ENCODE measurements at places on chromosomes 2 and 18.

DNA sequence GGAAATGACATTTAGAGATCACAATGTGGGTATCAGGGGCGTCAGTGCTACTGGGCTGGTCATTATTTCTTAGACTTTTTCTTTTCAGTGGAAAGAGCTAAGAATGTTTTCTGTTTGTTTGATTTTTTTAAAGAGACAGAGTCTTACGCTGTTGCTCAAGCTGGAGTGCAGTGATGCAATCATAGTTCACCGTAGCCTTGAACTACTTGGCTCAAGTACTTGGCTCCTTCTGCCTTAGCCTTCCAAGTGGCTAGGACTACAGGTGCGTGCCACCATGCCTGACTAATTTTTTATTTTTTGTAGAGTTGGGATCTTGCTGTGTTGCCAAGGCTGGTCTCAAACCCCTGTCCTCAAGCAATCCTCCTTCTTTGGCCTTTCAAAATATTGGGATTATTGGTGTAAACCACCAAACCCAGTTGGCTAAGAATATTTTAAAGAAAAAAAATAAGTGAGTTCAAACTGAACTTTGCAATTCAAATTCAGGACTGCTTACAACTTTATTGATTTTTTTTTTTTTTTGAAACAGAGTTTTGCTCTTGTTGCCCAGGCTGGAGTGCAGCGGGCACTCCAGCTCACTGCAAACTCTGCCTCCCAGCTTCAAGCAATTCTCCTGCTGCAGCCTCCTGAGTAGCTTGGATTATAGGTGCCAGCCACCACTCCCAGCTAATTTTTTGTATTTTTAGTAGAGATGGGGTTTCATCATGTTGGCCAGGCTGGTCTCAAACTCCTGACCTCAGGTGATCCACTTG is 154.2 kb downstream of the MIB1 start:
- H3K36me3 ChIP-seq, result no peaks in the 10 kb centered on the region
- H3K4me3 ChIP-seq, result no peak overlapping the region

DNA sequence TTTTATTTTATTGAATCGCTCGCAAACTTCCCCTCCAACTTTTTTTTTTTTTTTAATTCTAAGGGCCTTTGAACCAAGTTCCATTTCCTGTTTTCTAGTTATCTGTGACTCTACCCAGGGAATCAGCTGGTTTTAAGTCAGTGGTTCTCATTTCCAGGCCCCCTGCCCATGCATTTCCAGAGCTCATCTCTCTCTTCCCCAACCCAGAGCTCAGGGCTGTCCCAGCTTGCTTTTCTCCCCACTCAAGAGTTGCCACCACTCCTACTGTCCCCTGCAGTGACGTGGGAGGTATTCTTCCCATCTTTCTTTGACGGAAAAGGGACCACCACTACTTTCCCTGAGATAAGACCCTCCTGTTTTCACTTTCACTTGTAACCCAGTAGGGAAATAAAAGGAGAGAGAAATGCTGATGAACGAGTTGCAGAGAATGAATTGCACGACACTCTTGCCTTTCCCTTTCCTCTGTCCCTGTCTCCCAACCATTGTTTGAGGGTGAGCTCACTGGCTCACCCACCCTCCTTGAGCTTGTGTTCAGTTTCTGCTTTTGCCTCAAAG is 42.1 kb downstream of the TET3 start:
- H3K27ac ChIP-seq, result no peak overlapping the region
- no peak for DNase-seq
- H3K4me3 ChIP-seq, result no peak overlapping the region
- no peaks in the 10 kb centered on the region for H3K27me3 ChIP-seq

DNA sequence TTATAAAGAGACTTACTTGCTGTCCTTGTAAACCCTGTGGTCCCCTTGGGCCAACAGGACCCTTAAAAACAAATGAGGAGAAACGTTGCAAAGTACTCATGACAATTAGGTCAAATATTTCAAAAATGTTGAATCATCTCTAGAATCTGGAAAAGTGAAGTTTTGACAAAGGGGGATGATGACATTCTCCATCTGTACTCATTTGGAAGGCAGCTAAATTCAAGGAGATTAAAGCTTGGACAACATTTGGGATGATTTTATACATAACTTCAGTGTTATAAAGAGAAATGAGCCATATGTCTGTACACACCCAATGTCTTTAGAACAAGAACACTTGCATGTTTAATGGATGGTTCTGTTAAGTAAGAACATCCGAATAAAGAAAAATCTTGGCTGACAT is 92.9 kb downstream of the COL5A2 start:
- no peaks in the 10 kb centered on the region for H3K4me1 ChIP-seq
- no peak overlapping the region for H3K27ac ChIP-seq
- DNase-seq, result peak; percentile 14
- no peak overlapping the region for H3K4me3 ChIP-seq

- no peak for DNase-seq
- no peak overlapping the region for H3K4me3 ChIP-seq
- no peaks in the 10 kb centered on the region for H3K27me3 ChIP-seq
- no peaks in the 10 kb centered on the region for H3K36me3 ChIP-seq
- H3K4me1 ChIP-seq, result no peaks in the 10 kb centered on the region
These were observed 305.8 kb upstream of the GULP1 start for GRCh38 chr2:187985923-187986322.

DNA sequence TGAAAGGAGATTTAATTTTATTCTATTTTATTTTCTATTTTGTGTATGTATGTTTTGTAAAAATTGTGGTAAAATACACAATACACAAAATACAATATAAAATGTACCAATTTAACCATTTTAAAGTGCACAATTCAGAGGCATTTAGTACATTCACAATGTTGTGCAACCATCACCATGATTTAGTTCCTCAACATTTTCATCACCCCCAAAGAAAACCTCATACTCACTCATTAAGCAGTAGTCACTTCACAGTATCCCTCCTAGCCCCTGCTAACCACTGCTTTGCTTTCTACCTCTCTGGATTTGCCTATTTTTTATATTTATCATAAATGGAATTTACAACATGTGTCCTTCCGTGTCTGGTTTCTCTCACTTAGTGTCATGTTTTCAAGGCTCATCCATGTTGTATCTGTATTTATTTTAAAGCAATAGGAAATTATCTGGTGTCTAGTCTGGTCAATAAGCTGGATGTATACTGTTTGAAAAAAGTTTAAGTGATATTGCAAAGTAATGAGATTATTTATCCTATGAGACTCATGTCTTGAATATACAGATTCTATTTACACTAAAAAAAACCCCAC is 77.9 kb upstream of the GLS start:
- H3K27me3 ChIP-seq, result no peaks in the 10 kb centered on the region
- no peak overlapping the region for H3K27ac ChIP-seq
- no peak for DNase-seq

- DNase-seq, result no peak
- no peak overlapping the region for H3K4me3 ChIP-seq
- H3K4me1 ChIP-seq, result no peaks in the 10 kb centered on the region
These were observed 17.0 kb downstream of the STAT1 start for GRCh38 chr2:190996947-190997346.

- H3K27me3 ChIP-seq, result no peaks in the 10 kb centered on the region
- H3K4me3 ChIP-seq, result no peak overlapping the region
- DNase-seq, result no peak
- H3K4me1 ChIP-seq, result no peaks in the 10 kb centered on the region
- no peaks in the 10 kb centered on the region for H3K36me3 ChIP-seq
These were observed 134.6 kb downstream of the UXS1 start for GRCh38 chr2:106059416-106060065.

- H3K36me3 ChIP-seq, result no peaks in the 10 kb centered on the region
- no peaks in the 10 kb centered on the region for H3K27me3 ChIP-seq
- no peak overlapping the region for H3K4me3 ChIP-seq
- H3K27ac ChIP-seq, result no peak overlapping the region
These were observed 72.9 kb downstream of the BIN1 start for GRCh38 chr2:127034051-127034450.

- no peaks in the 10 kb centered on the region for H3K27me3 ChIP-seq
- H3K4me1 ChIP-seq, result no peaks in the 10 kb centered on the region
- H3K27ac ChIP-seq, result no peak overlapping the region
- H3K36me3 ChIP-seq, result no peaks in the 10 kb centered on the region
- no peak for DNase-seq
- H3K4me3 ChIP-seq, result no peak overlapping the region
These were observed 190.9 kb downstream of the EIPR1 start for GRCh38 chr2:3186766-3187165.

DNA sequence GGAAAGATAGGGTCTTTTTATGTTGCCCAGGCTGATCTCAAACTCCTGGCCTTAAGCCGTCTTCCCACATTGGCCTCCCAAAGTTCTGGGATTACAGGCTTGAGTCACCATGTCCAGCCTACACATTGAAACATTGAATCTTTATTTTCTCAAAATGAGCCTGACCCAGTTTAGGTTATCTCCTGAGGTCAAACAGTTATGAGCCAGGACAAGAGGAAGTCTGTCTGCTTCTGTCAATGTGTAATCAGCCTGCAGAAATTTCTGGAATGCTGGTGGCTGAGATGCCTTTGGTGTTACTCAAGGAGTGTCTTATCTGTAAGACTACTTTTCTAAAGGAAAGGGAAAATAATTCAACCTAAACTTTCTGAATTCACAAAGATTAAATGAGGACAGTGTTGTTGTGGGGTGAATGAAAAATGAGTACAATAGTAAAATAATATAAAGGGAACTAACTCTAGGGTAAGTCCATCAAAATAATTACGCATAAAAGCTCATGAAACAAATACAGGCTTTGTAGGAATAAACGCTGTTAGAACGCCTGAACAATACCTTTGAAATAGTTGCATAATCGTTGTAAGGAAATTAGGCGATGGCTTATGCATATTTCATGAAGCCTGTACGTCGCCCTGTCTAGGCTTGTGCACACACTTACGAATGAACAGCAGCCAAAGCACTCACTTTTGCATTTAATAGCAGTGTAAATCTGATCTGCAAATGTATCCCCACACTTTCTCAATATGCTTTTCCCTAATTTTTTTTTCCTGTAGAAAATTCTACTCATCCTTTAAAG is 260.8 kb downstream of the RDH14 start:
- peak overlapping the region; percentile 14 for H3K4me3 ChIP-seq
- H3K27me3 ChIP-seq, result no peaks in the 10 kb centered on the region
- peaks cover 50% of the 10 kb centered on the region for H3K4me1 ChIP-seq
- peak; percentile 87 for DNase-seq

GRCh38 chr18:13623871-13624270 is 102.5 kb downstream of the FAM210A start:
- H3K27me3 ChIP-seq, result no peaks in the 10 kb centered on the region
- no peak for DNase-seq
- peaks cover 3% of the 10 kb centered on the region for H3K4me1 ChIP-seq
- no peak overlapping the region for H3K4me3 ChIP-seq
- no peak overlapping the region for H3K27ac ChIP-seq

- peak overlapping the region; percentile 81 for H3K27ac ChIP-seq
- H3K4me1 ChIP-seq, result peaks cover 10% of the 10 kb centered on the region
- peaks cover 19% of the 10 kb centered on the region for H3K36me3 ChIP-seq
These were observed 663 bp downstream of the NUP35 start for GRCh38 chr2:183124957-183125255.

DNA sequence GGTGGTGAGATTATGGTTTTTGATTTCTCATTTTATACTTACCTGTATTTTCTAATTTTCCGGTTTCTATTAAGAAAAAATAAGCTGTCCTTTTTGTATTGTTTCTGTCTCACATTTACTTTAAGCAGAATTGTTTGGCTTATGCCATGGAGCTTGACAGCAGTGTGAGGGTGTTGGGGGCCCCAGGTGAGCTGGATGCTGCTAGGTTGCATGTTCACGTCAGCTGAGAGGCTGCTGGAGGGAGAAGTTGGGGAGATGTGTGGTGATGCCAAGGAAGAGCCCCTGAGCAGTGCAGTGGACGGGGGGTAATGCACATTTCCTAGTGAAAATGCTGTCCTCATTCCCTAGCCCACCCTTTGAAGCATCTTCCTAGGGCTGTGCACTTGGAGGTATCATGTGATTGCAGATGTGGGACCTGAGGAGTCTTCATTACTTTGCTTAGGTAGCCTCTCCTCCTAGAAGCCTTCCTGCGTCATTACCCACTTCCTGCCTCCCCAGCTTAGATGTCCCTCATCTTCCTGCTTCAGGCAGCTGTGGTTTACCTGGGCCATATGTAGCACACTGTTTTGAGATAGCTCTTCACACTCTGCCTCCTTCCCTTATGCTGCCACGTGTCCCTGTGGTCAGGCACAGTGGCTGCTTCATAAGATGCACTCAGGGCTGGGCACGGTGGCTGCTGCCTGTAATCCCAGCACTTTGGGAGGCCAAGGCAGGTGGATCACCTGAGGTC is 16.2 kb downstream of the ATG16L1 start:
- no peaks in the 10 kb centered on the region for H3K27me3 ChIP-seq
- peaks cover 90% of the 10 kb centered on the region for H3K36me3 ChIP-seq
- H3K4me3 ChIP-seq, result no peak overlapping the region

GRCh38 chr2:85230679-85231467 is 96.9 kb downstream of the TGOLN2 start:
- H3K27me3 ChIP-seq, result no peaks in the 10 kb centered on the region
- no peak overlapping the region for H3K4me3 ChIP-seq
- no peaks in the 10 kb centered on the region for H3K4me1 ChIP-seq
- DNase-seq, result no peak
- H3K27ac ChIP-seq, result no peak overlapping the region
- H3K36me3 ChIP-seq, result no peaks in the 10 kb centered on the region

GRCh38 chr2:119431976-119432850 is 559 bp downstream of the TMEM37 start:
- peak; percentile 92 for DNase-seq
- H3K4me1 ChIP-seq, result peaks cover 49% of the 10 kb centered on the region
- no peaks in the 10 kb centered on the region for H3K36me3 ChIP-seq
- H3K4me3 ChIP-seq, result peak overlapping the region; percentile 66

DNA sequence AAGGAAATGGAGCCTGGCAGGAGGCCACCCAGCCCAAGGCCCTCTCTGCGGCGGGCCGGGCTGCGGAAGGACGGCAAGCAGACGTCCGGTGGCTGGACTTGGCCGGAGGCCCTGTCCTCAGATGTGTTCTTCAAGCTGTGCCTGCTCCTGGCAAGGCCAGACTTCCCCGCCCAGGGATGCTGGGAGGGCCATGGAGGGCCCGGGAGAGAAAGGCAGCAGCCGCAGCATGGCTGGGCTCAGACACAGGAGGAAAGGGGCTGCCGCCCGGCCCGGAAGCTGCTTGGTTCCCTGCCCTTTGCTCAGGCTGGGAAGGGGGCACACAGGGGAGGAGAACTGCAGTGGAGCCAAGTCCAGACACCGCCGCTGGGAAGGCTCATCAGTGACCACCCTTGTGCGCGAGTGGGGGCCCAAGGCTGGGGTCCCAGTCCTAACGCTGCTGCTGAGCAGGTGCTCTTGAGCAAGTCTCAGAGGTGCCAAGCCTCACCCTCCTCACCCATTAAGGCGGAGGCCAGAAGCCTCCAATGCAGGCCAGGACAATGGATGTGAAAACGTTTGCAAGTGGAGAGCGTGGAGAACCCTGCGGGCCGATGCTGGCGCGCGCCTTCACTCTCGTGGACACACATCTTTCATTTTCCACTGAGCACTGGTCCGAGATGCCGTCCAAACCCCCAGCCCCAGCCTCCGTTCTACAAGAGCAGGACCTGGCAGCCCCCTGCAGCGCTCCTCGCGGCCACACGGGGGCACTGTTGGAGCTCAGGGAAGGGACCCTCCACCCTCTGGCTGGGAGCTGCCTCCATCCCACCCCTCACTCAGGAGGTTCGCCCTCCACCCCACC is 7.9 kb downstream of the CROCC2 start:
- peak; percentile 79 for DNase-seq
- H3K27ac ChIP-seq, result no peak overlapping the region
- no peaks in the 10 kb centered on the region for H3K27me3 ChIP-seq
- no peak overlapping the region for H3K4me3 ChIP-seq
- peaks cover 24% of the 10 kb centered on the region for H3K4me1 ChIP-seq
- no peaks in the 10 kb centered on the region for H3K36me3 ChIP-seq

Measured in A673 (cell line).